ENCODE measurements at places on chromosomes 3 and 15.

- no peak for DNase-seq
Observed at GRCh38 chr3:65899226-65899625, 139.5 kb downstream of the MAGI1 start.

- no peak for DNase-seq
Observed at GRCh38 chr15:68781766-68782588, 38.7 kb downstream of the ANP32A start.

- DNase-seq, result no peak
Observed at GRCh38 chr3:170010498-170010897, 27.3 kb upstream of the GPR160 start.

- DNase-seq, result peak; percentile 11
Observed at GRCh38 chr3:148532326-148532725, 165.4 kb upstream of the AGTR1 start.

DNA sequence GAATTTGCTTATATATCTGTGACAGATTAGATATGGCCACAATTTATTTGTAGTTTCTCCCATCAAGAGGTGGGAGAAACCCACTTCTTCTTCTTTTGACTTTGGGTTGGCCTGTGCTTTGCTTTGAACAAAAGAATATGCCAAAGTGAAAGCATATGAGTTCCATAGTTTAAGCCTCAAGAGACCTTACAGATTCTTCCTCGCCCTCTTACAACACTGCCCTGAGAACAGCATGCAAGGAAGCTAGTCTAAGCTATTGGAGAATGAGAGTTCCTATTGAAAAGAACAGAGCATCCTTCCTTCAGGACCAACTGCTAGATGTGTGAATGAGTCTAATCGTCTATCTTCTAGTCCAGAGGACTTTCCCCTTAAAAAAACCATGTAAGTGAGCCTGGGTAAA lies 394.8 kb downstream of the TUSC7 start:
- no peak for DNase-seq

- DNase-seq, result peak; percentile 76
Observed at GRCh38 chr3:30437171-30437601, 169.2 kb upstream of the TGFBR2 start.

- DNase-seq, result no peak
Observed at GRCh38 chr3:66618066-66618465, 117.2 kb upstream of the LRIG1 start.

GRCh38 chr3:193778676-193779075 lies 185.7 kb downstream of the OPA1 start:
- DNase-seq, result no peak

- no peak for DNase-seq
Observed at GRCh38 chr3:55585856-55586255, 98.8 kb upstream of the WNT5A start.

- DNase-seq, result no peak
Observed at GRCh38 chr3:147395899-147396711, 10.2 kb downstream of the ZIC4 start.

GRCh38 chr3:187639927-187640568 lies 30.1 kb downstream of the SST start:
- DNase-seq, result no peak

DNA sequence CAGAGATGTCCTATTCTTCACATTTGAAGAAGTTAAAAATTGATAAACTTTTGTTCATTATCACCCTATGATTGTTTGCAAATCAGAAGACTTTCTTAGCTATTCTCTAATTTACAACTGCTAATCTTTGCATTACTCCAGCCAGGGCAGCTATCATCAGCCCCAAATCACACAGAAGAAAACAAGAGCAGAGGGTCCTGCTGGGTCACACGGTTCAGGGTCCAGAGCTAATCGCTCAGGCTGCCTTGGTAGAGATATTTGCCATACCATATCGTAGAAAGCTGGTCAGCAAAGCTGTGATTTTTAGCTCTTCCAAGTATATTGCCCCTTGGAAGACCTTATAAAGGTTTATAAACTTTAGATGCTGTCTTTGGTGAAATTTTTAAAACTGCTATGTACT lies 181.4 kb downstream of the MAGI1 start:
- DNase-seq, result no peak

DNA sequence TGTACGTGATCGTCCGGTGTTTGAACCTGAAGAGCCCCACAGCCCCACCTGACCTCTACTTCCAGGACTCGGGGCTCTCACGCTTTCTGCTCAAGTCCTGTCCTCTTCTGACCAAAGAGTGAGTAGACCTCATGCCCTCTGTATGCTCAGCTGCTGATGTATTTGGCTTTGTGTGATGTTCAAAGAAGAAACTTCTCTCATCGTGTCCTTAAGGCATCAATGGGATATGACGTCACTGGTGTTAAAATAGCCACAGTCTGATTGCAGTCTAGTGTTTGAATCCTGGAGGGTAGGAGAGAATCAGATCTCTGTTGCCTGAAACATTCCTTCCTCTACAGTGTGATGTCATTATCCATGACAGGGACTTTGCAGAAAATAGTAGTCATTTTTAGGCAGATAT lies 28.1 kb downstream of the ABHD2 start:
- no peak for DNase-seq

- DNase-seq, result peak; percentile 31
Observed at GRCh38 chr15:83284559-83285283, at the start of gene BNC1. BNC1 (minus strand) TSS chr15:83284664; CDS start chr15:83284628, 36 bp downstream.

DNA sequence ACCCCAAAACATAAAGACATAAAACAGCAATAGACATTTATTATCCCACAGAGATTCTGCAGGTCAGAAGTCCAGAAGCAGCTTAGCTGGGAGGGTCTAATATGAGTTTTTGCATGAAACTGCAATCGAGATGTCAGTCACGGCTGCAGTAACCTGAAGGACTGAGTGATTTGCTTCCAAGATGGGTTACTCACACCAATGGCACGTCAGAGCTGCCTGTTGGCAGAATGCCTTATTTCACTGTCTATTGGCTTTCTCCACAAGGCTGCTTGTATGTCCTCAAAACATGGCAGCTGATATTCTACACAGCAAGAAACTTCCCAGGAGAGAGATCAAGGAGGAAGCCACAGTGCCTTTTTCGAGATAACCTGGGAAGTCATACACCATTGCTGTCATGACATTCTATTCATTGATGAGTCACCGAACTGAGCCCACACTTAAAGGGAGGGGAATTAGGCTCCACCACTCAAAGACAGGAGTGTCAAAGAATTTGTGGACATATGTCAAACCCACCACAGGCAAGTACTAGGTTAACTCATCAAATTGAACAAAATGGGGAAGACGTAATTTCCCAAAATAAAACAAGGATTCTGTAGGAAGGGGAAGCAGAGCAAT lies 122.2 kb downstream of the SYNPR start:
- DNase-seq, result peak; percentile 6

DNA sequence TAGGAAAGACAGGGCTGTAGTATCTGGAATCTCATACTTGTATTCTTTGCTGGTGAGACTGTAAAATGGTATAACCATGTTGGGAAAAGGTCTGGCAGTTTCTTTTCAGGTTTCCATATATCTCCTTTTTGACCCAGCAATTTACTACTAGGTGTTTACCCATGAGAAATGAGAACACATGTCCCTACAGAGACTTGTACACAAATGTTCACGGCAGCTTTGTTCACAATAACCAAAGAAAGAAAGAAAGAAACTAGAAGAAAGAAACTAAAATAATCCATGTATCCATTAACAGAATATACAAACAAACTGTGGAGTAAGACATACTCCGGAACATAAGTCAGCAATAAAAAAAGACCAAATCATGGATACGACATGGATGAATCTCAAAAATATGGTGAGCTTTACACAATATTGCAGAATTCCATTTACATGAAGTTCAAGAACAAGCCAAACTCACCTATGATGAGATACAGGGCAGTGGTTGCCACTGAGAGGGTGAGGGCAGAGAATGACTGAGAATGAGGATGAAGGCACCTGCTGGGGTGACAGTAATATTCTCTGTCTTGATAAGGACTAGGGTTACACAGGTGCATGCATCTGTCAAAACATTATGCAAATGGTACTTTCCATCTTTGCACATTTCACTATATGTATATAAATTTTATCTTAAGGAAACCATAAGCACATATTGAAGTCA lies 2.7 kb downstream of the RFTN1 start:
- DNase-seq, result no peak

GRCh38 chr15:58552505-58553364 lies 120.9 kb downstream of the LIPC start:
- peak; percentile 34 for DNase-seq

DNA sequence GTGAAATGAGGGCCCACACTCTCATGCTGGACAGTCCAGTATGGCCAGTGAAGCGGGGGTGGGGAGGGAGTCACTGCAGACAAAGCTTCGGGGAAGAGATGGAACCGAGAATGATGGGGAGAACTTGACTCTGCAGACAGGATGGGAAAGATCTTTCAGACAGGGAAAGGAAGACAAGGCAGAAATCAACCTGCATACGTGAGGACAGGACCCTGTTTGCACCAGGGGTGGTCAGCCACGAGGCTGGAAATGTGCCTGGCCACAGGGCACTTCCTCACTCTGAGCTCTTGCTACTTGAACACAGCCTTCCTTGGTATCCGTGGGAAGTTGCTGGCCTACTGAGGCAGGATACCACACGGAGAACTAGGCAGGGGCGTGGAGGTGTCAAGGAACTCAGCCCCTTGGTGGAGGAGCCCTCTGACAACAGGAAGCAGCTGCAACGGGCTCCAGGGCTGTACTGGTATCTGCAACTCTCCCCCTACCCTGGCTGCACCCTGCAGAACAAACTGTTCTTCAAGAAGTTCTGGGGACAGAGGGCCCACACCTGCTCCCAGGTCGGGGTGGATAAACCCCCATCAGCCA lies 9.3 kb upstream of the SRP14 start:
- DNase-seq, result no peak

DNA sequence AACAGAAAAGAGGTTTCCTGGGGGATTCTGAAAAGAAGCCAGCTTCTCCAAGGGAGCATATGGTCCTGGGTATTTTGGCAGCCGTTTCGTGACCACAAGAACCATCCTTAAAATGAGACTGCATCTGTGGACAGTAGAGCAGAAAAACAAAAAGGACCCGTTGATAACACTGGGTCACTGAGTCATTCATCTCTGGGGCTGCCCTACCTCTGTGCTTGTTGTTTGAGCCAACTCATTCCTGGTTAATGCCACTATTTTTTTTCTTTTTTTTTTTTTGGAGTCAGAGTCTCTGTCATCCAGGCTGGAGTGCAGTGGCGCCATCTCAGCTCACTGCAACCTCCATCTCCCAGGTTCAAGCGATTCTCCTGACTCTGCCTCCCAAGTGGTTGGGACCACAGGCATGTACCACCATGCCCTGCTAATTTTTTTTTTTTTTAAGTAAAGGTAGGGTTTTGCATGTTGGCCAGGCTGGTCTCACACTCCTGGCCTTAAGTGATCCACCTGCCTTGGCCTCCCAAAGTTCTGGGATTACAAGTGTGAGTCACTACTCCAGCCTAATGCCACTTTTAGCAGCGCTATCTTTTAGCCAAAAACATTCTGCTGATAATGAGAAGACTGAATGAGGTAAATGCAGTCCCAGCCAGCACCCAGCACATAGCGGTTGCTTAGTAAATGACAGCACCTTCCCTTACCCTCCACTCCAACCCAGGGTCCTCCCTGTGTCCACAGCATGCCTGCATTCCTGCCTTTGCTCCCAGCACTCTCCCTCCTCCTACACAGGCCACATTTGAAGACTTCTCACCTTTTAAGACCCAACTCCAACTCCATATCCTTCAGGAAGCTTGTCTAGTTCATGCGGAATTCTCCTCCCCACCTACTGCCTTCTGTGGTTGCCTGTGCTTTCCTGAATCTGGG lies 9.1 kb upstream of the ISL2 start:
- no peak for DNase-seq

- DNase-seq, result no peak
Observed at GRCh38 chr3:174303907-174304560, 555.1 kb upstream of the NAALADL2 start.

DNA sequence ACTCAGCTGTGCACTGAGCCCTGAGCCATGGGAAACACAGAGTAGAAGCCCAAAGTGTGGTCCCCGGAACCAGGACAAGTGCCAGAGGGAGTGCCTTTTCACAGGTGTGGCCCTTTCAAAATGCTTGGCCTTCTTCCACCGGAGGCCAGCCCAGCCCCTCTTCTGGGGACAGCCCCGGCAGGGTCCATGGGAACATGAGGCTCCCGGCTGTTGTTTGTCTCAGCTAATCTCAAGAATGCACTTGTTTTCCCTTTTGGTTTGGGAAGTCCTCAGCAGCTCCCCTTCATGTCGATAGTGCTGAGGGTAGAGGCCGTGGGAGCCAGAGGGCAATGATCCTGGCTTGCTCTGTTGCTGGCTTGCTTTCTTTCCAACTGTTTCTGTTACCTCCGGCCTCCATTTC lies 91.1 kb upstream of the MRPS22 start:
- DNase-seq, result no peak

- DNase-seq, result no peak
Observed at GRCh38 chr3:141045849-141046248, 5.3 kb upstream of the SPSB4 start.

DNA sequence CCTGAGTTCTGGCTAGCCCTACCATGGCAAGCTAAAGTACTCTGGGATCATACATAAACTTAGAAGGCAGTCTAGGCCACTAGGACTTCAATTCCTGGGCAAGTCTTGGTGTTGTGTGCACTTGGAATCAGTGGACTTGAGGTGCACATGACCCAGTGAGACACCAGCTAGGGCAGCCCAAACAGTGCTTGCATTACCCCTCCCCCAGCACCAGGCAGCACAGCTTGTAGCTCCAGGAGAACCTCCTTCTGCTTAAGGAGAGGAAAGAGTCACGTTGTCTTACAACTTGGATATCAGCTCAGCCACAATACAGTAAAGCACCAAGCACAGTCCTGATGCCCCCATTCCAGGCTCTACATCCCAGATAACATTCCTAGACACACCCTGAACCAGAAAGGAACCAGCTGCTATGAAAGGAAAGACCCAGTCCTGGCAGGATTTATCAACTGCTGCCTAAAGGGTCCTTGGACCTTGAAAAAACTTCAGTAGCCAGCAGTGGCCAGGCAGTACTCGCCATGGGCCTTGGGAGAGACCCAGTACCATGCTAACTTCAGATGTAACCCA lies 57.2 kb downstream of the MYO9A start:
- DNase-seq, result no peak

GRCh38 chr3:4290272-4290893 lies 12.8 kb upstream of the SETMAR start:
- DNase-seq, result peak; percentile 69

DNA sequence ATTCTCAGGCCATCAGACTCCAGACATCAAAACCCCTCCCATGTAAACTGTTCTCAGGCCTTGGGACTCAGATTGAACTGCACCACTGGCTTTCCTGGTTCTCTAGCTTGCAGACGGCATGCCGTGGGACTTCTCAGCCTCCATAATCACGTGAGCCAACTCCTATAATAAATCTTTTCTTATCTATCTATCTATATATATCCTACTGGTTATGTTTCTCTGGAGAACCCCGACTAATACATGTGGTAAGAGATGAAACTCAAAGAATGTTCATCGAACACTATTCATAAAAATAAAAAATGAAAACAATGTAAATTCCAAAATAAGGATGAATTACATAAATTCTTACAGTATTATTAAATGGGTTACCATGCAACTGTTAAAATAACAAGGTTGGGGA lies 84.5 kb upstream of the NTRK3 start:
- no peak for DNase-seq

Measured in fibroblast of pulmonary artery (primary cell).